Breast epithelium (tissue), 4 donors: ENCODE measurements at places on chromosomes 16 and 17.

DNA sequence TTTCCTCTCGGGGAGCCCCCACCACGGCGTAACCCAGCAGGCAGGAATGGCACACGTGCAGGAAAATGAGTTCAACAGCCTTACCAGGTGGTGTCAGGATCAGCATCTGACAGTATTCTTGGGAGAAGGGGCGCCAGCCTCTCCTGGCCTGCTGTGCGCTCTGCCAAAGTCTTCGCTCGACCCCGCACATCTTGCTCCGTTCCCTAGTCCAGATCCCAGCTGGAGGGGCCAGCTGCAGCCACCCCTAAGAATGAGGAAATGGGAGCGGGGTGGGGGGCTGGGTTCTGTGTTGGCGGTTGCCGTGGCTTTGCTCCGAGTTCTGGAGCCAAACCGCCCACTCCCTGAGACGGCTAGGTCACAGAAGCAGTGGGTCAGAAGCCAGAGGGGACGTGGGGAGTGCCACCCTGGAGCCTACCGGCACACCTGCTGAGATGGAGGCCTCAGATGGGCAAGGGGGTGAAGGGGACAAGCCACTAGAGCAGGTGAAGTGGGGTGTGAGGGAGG, at the start of gene CHCT1:
CHCT1 (plus strand) TSS at position 328 of the 504 bp plus-strand sequence; CDS start at position 432, 104 bp downstream.
- no peaks in the 10 kb centered on the region for H3K27me3 ChIP-seq
- H3K27ac ChIP-seq = peak within 1 kb of the TSS; percentile 57
- H3K36me3 ChIP-seq = no peaks in the 10 kb centered on the region
- peak within 1 kb of the TSS; percentile 72 for H3K4me3 ChIP-seq

DNA sequence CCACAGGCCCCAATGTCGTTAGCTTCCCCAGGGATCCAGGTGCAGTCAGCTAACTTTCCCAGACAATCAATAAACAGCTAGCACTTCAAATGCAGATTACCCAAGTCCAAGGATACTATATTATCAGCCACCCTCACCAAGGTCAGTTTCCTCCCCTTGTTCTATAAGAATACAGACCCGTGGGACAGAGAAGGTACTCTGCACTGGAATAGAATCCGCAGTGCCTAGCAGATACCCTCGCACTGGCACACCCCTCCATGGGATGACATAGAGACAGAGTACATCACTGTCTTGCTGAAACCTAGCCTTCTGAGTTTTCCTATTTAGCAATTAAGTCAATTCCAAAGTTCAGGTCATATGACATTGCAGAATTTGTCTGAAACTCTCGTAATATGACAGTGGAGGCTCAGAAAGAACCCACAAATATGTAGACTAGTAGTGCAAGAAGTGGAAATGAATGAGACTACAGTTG, 40.0 kb upstream of the ABCA10 start:
- DNase-seq = no peak
- no peak overlapping the region for H3K27ac ChIP-seq
- no peak overlapping the region for H3K4me3 ChIP-seq
- H3K36me3 ChIP-seq = no peaks in the 10 kb centered on the region

DNA sequence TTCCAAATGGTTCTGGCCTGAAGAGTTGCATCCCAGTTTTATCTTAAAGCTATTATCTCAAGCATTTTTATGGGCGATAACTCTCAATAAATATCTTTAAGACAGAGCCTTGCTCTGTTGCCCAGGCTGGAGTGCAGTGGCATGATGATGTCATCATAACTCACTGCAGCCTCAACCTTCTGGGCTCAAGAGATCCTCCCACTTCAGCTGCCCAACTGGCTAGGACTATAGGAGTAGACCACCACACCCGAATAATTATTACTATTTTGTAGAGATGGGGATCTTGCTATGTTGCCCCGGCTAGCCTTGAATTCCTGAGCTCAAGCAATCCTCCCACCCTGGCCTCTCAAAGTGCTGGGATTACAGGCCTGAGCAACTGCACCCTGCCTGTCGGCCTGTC, 26.1 kb upstream of the CYTH1 start:
- DNase-seq = no peak
- no peaks in the 10 kb centered on the region for H3K4me1 ChIP-seq
- H3K27me3 ChIP-seq = no peaks in the 10 kb centered on the region
- H3K27ac ChIP-seq = no peak overlapping the region

- no peaks in the 10 kb centered on the region for H3K36me3 ChIP-seq
- no peaks in the 10 kb centered on the region for H3K4me1 ChIP-seq
- no peak overlapping the region for H3K4me3 ChIP-seq
- no peak overlapping the region for H3K27ac ChIP-seq
- no peak for DNase-seq
Measured at GRCh38 chr17:41663451-41664171, 25.1 kb upstream of the EIF1 start.

GRCh38 chr16:57299009-57299718, 14.7 kb upstream of the PLLP start:
- H3K27me3 ChIP-seq = no peaks in the 10 kb centered on the region
- peaks cover 10% of the 10 kb centered on the region for H3K4me1 ChIP-seq
- H3K4me3 ChIP-seq = peak overlapping the region; percentile 70
- H3K27ac ChIP-seq = peak overlapping the region; percentile 97

GRCh38 chr16:10951026-10951425, 6.7 kb downstream of the CLEC16A start:
- no peak overlapping the region for H3K4me3 ChIP-seq
- no peaks in the 10 kb centered on the region for H3K4me1 ChIP-seq
- no peaks in the 10 kb centered on the region for H3K36me3 ChIP-seq
- H3K27ac ChIP-seq = no peak overlapping the region

GRCh38 chr17:66351033-66351432, 48.6 kb downstream of the PRKCA start:
- no peak overlapping the region for H3K4me3 ChIP-seq
- H3K27ac ChIP-seq = no peak overlapping the region
- H3K4me1 ChIP-seq = no peaks in the 10 kb centered on the region
- no peaks in the 10 kb centered on the region for H3K36me3 ChIP-seq
- H3K27me3 ChIP-seq = no peaks in the 10 kb centered on the region
- DNase-seq = peak; percentile 34

DNA sequence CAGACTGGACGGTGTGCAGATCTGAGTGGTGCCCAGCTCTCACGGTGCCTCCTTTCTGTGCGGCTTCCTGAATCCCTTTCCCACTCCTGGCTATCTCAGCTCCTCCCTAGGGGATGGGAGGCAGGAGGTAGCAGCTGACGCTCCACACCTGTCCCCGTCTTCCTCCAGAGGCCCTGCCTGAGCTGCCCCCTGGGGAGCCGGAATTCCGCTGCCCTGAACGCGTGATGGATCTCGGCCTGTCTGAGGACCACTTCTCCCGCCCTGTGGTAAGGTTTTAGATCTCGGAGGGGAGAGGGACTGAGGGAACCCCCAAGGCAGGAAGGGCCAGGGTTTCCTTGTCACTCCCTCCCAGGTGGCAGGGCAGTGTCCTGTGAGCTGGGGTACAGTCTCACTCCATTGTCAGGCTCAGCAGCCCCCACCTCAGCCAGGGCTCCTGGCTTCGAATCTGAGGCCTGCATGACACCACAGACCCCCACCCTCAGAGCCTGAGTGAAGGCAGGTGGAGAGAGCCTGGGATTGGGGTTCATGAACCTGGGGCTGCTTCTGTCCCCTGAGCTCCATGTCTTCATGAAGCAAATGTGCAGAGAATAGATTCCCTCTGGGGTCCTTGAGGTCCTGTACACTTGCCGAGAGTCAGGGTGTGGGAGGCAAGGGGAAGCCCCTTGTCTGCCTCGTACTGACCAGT, 6.6 kb downstream of the DEF8 start:
- DNase-seq = no peak
- H3K27ac ChIP-seq = no peak overlapping the region
- H3K27me3 ChIP-seq = no peaks in the 10 kb centered on the region
- no peaks in the 10 kb centered on the region for H3K36me3 ChIP-seq
- H3K4me3 ChIP-seq = no peak overlapping the region

DNA sequence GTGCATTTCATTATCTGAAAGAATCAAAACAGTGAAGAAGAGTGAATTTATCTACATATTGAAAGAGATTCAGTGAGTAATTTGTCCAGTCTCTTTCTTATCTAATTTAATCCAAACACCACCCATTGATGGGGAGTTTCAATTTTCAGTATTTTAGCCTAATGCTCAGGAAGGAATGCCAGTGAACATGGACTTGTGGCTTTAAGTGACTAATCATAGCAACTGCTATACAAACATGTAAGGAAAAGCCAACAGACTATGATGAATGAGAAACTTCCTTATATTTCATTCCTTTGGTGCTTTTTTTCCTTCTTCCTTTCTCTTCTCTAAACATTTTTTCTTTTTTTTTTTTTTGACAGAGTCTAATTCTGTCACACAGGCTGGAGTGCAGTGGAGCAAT, 885.8 kb downstream of the KCNJ2 start:
- no peak for DNase-seq
- H3K36me3 ChIP-seq = no peaks in the 10 kb centered on the region
- H3K4me1 ChIP-seq = no peaks in the 10 kb centered on the region
- H3K4me3 ChIP-seq = no peak overlapping the region
- H3K27ac ChIP-seq = no peak overlapping the region

GRCh38 chr16:82231008-82231787, 61.2 kb upstream of the MPHOSPH6 start:
- H3K4me1 ChIP-seq = no peaks in the 10 kb centered on the region
- no peak for DNase-seq
- H3K27me3 ChIP-seq = no peaks in the 10 kb centered on the region
- H3K4me3 ChIP-seq = no peak overlapping the region
- H3K27ac ChIP-seq = peak overlapping the region; percentile 0

DNA sequence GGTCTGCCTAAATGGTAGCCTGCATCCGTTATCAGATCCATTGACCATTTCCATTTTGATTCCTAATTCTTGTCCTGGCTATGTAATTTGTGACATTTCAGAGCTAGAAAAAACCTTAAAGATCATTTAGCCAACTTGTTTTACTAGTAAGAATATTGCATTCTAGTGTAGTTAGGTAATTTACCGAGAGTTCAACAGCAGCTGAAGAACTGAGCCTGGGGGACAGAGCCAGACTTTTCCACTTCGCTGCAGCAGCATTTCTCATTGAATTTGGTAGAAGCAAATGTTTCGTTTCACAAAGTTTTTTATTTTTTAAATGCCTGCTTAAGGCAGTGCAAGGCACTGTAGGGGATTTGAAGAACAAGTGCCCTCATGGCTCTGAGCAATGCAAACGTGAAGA, 59.2 kb upstream of the MARCHF10 start:
- H3K36me3 ChIP-seq = no peaks in the 10 kb centered on the region
- H3K27me3 ChIP-seq = no peaks in the 10 kb centered on the region
- no peak overlapping the region for H3K4me3 ChIP-seq

GRCh38 chr17:43028221-43028861, 3.3 kb downstream of the RND2 start:
- H3K36me3 ChIP-seq = no peaks in the 10 kb centered on the region
- H3K4me1 ChIP-seq = no peaks in the 10 kb centered on the region
- DNase-seq = no peak
- H3K27ac ChIP-seq = no peak overlapping the region
- H3K4me3 ChIP-seq = no peak overlapping the region

DNA sequence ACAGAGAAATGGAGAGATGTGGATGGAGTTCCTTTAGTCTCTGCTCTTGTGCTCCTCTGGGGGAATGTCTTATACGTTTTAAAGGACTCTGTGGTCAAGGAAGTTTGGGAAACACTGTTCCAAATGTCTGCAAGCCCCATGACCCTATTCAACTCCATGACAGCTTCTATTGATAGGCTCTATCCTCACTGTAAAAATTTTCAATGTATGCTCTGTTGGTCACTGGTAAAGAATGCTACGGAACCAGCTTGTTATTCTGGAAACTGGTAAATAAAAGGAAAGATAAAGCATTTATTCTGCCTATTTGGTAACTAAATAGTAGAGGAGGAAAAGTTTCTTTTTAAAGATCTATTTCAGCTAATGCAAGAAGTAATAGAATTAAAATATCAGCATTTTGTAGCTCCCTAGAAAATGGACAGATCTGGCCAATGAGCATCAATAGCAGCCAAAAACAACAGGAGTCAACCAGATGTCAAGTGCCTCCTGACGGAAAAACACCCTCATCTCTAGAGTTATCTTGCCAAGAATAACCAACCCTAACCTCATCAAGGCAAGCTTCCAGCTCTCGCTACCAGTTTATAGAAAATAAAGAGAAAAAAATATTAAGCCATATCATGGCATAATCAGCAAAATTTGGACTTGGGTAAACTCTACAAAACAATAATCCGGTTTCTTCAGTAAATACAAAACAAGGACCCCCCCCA, 16.1 kb downstream of the GDE1 start:
- no peak overlapping the region for H3K27ac ChIP-seq
- no peaks in the 10 kb centered on the region for H3K27me3 ChIP-seq
- H3K36me3 ChIP-seq = peaks cover 3% of the 10 kb centered on the region
- no peak for DNase-seq
- H3K4me3 ChIP-seq = no peak overlapping the region
- no peaks in the 10 kb centered on the region for H3K4me1 ChIP-seq

DNA sequence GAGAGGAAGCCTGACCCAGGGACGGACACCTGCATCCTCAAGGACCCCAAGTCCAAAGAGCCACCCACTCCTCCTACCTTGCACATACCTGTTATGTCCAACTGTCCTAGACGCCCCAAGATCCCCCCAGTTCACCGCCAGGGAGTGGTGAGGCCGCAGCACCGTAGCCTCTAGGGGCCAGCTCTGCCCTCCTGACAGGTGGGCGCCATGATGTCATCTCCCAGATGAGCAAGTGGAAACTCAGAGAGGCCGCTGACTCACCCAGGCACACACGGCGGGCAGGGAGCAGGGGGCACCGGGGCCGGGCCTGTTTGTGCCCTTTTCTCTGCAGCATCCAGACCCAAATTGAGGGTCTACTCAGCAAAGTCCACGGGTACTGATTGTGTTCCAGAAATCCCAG, 4.8 kb upstream of the ZNF469 start:
- H3K4me3 ChIP-seq = no peak overlapping the region
- no peaks in the 10 kb centered on the region for H3K27me3 ChIP-seq
- no peak overlapping the region for H3K27ac ChIP-seq

GRCh38 chr17:48314716-48315115, 115.3 kb downstream of the SKAP1 start:
- no peak overlapping the region for H3K4me3 ChIP-seq
- H3K4me1 ChIP-seq = no peaks in the 10 kb centered on the region
- no peak overlapping the region for H3K27ac ChIP-seq

DNA sequence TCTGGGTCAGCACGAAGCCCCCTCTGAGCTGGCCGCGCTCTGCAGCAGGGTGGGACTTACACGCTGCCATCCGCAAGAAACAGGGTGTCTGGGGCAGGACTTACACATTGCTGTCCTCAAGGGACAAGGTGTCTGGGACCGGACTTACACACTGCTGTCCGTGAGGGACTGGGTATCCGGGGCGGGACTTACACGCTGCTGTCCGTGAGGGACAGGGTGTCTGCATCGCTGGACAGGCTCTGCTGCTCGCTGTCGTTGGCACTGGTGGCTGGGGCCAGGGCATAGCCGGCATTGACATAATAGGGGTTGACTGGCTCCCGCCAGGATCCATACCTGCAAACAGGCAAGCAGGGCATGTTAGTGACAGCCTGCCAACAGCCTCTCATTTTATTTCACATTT, 31.4 kb downstream of the PDIA2 start:
- no peak overlapping the region for H3K27ac ChIP-seq
- no peak for DNase-seq
- no peaks in the 10 kb centered on the region for H3K4me1 ChIP-seq
- H3K27me3 ChIP-seq = no peaks in the 10 kb centered on the region
- H3K4me3 ChIP-seq = no peak overlapping the region

- no peaks in the 10 kb centered on the region for H3K36me3 ChIP-seq
- H3K27ac ChIP-seq = peak overlapping the region; percentile 92
- no peaks in the 10 kb centered on the region for H3K4me1 ChIP-seq
Measured at GRCh38 chr16:29961127-29961478, 776 bp upstream of the TMEM219 start.

- H3K36me3 ChIP-seq = no peaks in the 10 kb centered on the region
- H3K27me3 ChIP-seq = no peaks in the 10 kb centered on the region
- H3K27ac ChIP-seq = peak overlapping the region; percentile 76
- no peaks in the 10 kb centered on the region for H3K4me1 ChIP-seq
- DNase-seq = no peak
Measured at GRCh38 chr17:1082579-1082978, 85.7 kb downstream of the TIMM22 start.

- H3K4me1 ChIP-seq = no peaks in the 10 kb centered on the region
- DNase-seq = no peak
- no peaks in the 10 kb centered on the region for H3K36me3 ChIP-seq
- H3K27me3 ChIP-seq = no peaks in the 10 kb centered on the region
Measured at GRCh38 chr16:80936410-80936809, 70.3 kb downstream of the CMC2 start.
